ENCODE measurements at places on chromosomes 3 and 15.
A peak's percentile ranks its signal among the peaks of the same experiment; 100 is the strongest.

GRCh38 chr3:48897460-48898376, 964 bp downstream of the SLC25A20 start:
- no peak for DNase-seq

GRCh38 chr15:84797212-84797611, 19.9 kb upstream of the ALPK3 start:
- DNase-seq = no peak

- DNase-seq = no peak
These were observed 28.9 kb downstream of the CFAP91 start for GRCh38 chr3:119731560-119732343.

GRCh38 chr3:8610951-8611350, 33.6 kb downstream of the SSUH2 start:
- DNase-seq = no peak

- no peak for DNase-seq
These were observed 739.4 kb downstream of the MCTP2 start for GRCh38 chr15:94970802-94971201.

GRCh38 chr3:9012521-9012920, 49.2 kb upstream of the RAD18 start:
- no peak for DNase-seq

GRCh38 chr3:40930756-40931155, 268.5 kb upstream of the CTNNB1 start:
- DNase-seq = no peak

DNA sequence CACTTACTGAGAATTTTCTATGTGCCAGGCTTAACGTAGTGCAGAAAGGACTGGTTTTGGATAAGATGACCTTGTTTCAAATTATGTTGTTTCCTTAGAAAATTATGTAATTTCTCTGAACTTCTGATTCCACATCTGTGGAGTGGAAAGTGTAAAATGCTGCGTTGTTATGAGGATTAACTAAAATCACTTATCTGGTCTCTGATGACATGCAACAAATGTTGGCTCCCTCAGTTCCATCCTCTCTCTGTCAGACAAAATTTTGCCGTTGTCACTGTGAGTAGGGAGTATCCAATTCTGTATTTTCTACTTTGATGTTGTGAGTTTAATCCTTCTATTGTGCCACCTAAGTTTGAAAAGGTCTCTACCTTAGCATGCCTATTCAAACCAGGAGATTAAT, 175.5 kb downstream of the KCNMB2 start:
- no peak for DNase-seq

- DNase-seq = no peak
These were observed 77.9 kb upstream of the ARHGEF3 start for GRCh38 chr3:56879436-56880215.

DNA sequence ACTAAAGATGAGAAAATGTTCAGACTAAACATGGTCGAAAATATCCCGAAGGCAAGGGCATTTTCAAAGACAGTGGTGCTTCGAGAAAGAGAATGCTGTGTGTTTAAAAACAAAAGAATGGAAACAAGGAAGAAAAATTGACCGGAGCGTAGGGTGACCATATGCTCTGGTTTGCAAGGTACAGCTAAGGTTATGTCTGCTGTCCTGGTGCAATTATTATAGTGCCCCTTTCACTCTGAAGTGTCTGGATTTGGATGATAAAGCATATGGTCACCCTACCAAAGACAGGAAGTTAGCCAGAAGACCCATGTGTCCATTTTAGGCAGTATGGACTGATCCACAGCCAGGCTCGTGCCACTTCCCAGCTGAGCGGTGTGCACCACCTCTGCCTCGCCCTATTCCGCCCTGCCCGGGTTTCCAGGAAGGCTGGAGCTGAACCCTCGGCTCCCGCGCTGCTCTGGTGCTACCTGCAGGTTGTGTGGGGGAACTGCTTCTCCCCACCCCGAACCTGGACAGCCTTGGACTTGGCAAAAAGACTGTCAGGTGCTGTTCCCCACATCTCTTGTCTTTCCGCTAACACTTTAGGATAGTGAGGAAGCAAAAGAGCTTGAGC, 25.2 kb downstream of the GOLGA6D start:
- DNase-seq = no peak

GRCh38 chr15:35874260-35874905, 328.4 kb upstream of the DPH6 start:
- DNase-seq = no peak

GRCh38 chr3:113736548-113737089, 9.4 kb downstream of the NAA50 start:
- peak; percentile 74 for DNase-seq

- no peak for DNase-seq
These were observed 688 bp downstream of the SETD5 start for GRCh38 chr3:9397906-9398699.

GRCh38 chr15:22895465-22896190, 57.2 kb downstream of the NIPA2 start:
- DNase-seq = no peak

- no peak for DNase-seq
These were observed 127.6 kb downstream of the TMCO5A start for GRCh38 chr15:38061856-38062649.

- no peak for DNase-seq
These were observed 33.3 kb downstream of the TM4SF18 start for GRCh38 chr3:149299938-149300801.

DNA sequence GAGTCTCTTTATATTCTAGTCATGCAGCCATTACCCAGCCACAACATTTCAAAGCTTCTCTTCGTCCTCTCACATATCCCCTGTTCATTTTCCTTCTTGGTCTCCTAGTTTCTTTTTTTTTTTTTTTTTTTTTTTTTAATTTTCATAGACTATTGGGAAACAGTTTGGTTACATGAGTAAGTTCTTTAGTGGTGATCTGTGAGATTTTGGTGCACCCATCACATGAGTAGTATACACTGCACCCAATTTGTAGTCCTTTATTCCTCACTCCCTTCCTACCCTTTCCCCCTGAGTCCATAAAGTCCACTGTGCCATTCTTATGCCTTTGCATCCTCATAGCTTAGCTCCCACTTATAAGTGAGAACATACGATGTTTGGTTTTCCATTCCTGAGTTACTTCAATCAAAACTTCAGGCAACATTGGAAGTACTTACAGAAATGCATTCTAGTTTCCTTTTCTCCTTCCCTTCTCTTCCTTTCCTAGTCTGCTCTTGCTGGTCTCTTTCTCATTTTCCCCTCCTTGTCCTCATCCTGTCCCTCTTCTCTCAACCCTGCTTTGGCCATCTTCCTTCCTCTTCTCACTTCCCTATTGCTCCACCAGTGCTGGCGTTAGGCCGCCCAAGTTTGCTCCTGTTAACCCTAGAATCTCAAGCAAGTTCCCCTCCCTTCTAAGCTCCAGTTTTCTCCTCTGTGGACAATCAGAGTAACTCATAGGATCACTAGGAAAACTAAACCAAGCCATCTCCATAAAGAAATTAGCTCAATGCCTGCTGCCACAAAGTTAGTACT, 4.8 kb downstream of the ATP8B4 start:
- no peak for DNase-seq

- no peak for DNase-seq
These were observed 31.6 kb upstream of the CEP152 start for GRCh38 chr15:48842501-48842900.

DNA sequence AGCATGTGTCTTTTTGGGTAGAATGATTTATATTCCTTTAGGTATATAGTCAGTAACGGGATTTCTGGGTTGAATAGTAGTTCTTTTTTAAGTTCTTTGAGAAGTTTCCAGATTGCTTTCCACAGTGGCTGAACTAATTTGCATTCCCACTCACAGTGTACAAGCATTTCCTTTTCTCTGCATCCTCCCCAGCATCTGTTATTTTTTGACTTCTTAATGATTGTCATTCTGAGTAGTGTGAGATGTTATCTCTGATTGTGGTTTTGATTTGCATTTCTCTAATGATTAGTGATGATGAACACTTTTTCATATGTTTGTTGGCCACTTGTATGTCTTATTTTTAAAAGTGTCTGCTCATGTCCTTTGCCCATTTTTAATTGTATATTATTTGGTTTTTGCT, 337.6 kb downstream of the EFHB start:
- no peak for DNase-seq

DNA sequence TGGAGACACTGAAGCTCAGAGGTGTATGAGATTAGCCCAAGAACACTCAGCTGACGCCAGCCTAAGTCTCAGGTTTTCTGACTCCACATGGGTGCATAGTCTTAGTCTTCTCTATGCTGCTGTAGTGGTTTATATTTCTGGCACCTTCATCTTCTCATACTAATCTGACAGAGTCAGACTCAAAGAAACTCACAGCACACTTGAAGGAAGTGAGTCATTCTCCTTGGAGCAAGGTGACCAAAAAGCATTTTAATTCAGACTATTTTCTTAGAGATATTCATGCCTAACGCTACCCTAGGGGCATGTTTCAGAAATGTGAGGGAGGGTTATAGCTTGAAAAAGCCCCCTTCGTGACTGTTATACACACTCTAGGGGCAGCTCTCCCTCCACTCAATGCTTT, 775.3 kb upstream of the ARPP21 start:
- DNase-seq = no peak

- DNase-seq = no peak
These were observed 104.6 kb downstream of the ZIC4 start for GRCh38 chr3:147301781-147302180.

DNA sequence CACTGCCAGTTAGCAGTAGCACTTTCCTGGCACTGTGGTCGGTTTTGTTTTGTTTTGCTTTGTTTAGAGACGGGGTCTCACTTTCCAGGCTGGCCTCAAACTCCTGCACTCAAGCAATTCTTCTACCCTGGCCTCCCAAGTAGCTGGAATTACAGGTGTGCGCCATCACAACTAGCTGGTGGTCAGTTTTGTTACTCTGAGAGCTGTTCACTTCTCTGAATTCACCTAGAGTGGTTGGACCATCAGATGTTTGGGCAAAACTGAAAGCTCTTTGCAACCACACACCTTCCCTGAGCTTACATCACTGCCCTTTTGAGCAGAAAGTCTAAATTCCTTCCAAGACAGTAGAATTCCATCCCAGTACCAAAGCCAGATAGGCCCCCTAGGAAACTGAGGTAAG, 22.6 kb downstream of the CLDN18 start:
- no peak for DNase-seq

DNA sequence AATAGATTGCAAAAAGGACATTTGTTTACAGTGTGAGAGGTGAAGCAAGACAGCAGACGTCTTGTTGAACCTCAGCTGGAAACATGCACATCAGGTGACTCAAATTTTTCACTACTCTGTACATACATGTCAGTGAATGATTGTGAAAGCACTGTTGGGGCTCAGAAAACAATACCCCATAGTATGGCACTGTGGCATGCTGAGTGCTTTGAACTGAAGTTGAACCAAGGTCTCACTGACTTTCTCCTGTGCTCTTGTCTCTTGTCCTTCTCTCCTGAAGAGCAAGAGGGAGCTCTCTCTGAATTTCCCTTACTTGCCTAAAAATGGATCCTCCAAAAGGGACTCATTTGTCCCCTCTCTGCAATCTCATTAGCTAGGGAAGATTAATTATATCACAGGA, 24.5 kb upstream of the NEDD4 start:
- no peak for DNase-seq

DNA sequence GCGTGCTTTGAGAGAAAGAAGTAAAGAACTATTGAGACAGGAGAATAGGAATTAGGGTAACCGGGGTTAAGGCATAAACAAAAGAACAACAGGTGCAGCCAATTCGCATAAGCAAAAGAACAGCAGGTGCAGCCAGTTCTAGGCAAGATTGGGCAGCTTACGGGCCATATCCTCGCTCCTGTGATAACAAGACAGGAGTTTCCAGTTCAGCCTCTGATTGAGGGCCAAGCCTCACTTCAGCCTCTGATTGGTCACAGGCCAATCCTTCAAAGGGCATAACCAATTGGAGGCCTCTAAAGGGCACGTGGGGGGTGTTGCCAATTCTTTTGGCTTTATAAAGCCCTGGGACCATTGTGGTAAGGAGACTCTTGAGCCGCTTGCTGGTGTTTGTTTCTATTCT, 143.5 kb downstream of the GADL1 start:
- DNase-seq = no peak

GRCh38 chr15:68414206-68414555, 17.8 kb downstream of the ITGA11 start:
- DNase-seq = no peak

DNA sequence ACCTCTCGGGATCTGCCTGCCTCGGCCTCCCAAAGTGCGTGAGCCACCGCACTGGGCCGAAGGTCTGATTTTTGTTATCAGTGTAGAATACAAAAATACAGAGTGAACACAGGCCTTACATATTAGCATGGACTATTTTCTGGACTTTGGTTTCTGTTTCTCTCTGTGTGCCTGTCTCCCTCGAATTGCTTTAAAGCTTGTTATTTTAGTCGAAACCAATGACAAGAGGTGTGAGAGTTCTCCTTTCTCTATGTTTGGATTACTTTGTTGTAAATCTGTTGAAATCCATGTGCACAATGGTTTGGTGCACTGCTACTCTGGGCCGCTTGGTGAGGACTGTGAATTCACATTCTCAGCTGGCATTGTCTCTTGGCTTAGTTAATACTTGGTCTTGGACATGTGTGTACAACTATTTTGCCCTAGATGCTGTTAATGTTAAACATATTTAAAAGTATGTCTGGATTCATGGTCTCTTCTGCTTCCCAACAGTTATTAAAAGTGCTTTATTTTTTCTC, 23.9 kb downstream of the MED12L start:
- no peak for DNase-seq

GRCh38 chr3:126604691-126605090, 46.0 kb upstream of the C3orf22 start:
- no peak for DNase-seq

GRCh38 chr3:23816721-23817120, 11.0 kb downstream of the UBE2E1 start:
- DNase-seq = no peak

DNA sequence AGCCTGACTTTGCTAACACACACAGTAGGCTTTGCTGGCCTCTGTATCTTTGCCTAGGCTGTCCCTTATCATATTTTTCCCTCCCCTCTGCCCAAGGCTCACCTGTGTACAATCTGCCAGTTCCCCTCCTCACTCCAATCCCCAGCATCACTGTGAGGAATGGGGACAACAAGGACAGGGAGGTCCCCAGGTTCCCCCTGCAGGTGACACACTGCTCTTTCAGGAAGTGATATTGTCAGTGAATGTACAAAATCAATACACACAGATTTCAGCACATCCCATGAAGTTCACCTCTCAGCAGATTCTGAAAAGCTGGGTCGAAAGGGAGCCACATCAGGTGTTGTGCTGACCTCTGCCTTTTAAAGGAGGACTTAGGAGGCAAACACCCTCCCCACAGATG, 177.5 kb downstream of the RAB11A start:
- no peak for DNase-seq

- no peak for DNase-seq
These were observed 12.9 kb upstream of the SNRK start for GRCh38 chr3:43273416-43273815.

DNA sequence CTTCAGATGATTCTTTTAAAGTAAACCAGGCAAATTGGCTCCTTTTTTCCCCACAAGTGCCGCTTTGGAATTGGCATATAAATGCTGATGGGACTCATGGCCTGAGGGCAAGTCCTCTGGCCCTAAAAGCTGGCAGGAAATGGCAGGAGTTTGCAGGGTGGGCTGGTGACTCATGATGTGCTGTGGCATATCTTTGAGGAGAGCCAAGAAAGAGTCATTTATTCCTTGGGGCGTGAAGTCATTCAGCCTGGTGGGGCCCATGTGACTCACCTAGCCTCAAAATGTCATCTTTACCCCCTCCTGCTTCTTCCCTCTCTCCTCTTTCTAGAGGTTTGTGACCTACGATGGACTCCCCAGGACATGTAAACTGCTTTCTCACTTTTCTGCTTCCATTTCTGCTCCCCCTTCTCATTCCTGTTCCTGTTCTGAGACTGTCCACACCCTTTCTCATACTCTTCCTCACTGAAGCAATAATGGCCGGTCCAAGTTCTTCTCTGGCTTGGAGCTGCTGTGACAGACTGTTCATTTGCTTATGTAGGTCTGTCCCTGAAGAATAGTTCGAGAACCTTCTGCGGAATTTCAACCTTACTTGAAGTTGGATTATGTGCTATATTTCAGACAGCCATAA, 326.1 kb downstream of the SATB1 start:
- no peak for DNase-seq

All from CD4-positive, alpha-beta T cell treated with Interleukin-15 for 4 hours (primary cell).